ENCODE measurements at places on chromosomes 5 and 9.
A peak's percentile ranks its signal among the peaks of the same experiment; 100 is the strongest.

GRCh38 chr9:2215921-2216441 lies 200.8 kb downstream of the SMARCA2 start:
- no peak overlapping the region for H3K27ac ChIP-seq
- no peaks in the 10 kb centered on the region for H3K36me3 ChIP-seq
- H3K4me1 ChIP-seq = no peaks in the 10 kb centered on the region
- DNase-seq = no peak
- no peak overlapping the region for H3K4me3 ChIP-seq

DNA sequence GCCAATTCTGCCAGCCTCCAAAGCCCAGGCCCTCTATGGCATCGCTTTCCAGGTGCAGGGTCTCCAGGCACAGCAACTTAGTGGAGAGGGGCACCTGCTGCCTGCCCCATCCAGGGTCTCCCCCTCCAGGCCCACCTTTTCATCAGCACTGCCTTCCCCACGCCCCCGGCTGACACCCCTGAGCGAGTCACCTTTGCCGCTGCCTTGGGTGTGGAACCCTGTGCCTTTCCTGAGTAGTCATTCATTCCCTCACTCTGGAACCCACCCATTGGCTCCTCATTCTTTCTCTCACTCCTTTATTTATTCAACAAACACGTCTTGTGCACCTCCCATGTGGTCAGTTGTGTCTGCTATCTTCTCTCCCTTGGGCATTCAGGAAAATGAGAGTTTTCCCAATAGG lies 14.5 kb upstream of the RPL26L1 start:
- no peaks in the 10 kb centered on the region for H3K4me1 ChIP-seq
- H3K36me3 ChIP-seq = no peaks in the 10 kb centered on the region
- DNase-seq = no peak
- H3K4me3 ChIP-seq = no peak overlapping the region

GRCh38 chr9:124855566-124855943 lies 2.3 kb downstream of the WDR38 start:
- H3K27ac ChIP-seq = no peak overlapping the region
- H3K4me1 ChIP-seq = peaks cover 11% of the 10 kb centered on the region
- no peaks in the 10 kb centered on the region for H3K27me3 ChIP-seq
- no peak overlapping the region for H3K4me3 ChIP-seq
- H3K36me3 ChIP-seq = no peaks in the 10 kb centered on the region

DNA sequence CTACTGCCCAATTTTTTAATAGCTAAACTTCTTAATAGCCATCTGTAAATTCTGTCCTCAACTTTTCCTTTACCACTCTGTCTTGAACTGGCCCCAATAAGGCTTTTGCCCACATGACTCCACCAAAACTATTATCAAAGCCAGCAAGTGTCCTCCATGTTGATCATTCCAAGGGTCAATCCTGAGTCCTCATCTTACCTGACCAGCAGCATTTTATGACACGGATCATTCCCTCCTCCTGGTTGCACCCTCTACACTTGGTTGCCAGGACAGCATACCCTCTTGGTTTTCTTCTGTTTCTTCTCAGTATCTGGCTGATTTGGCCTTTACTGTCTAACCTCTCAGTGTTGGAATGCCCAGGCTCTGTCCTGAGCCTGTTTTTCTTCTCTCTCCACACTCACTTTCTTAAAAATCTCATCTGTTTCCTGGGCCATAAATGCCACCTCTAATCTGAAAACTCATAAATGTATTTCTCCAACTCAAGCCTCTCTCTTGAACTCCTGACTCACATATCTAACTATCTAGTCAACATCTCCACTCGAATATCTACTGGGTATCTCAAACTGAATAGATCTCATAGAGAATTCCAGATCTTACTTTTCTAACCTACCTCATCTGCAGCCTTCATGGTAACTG lies 40.0 kb upstream of the CDC42SE2 start:
- H3K36me3 ChIP-seq = peaks cover 6% of the 10 kb centered on the region
- peaks cover 31% of the 10 kb centered on the region for H3K4me1 ChIP-seq
- no peaks in the 10 kb centered on the region for H3K27me3 ChIP-seq
- H3K4me3 ChIP-seq = no peak overlapping the region

GRCh38 chr9:89753472-89754055 lies 148.8 kb downstream of the GADD45G start:
- H3K27me3 ChIP-seq = no peaks in the 10 kb centered on the region
- no peaks in the 10 kb centered on the region for H3K36me3 ChIP-seq
- H3K4me3 ChIP-seq = no peak overlapping the region
- DNase-seq = no peak
- H3K4me1 ChIP-seq = no peaks in the 10 kb centered on the region
- peak overlapping the region; percentile 63 for H3K27ac ChIP-seq

- H3K36me3 ChIP-seq = no peaks in the 10 kb centered on the region
- H3K27ac ChIP-seq = no peak overlapping the region
- no peak for DNase-seq
- H3K27me3 ChIP-seq = peaks cover 35% of the 10 kb centered on the region
- no peaks in the 10 kb centered on the region for H3K4me1 ChIP-seq
- H3K4me3 ChIP-seq = no peak overlapping the region
Observed at GRCh38 chr5:142689081-142689480, 3.2 kb upstream of the FGF1 start.

DNA sequence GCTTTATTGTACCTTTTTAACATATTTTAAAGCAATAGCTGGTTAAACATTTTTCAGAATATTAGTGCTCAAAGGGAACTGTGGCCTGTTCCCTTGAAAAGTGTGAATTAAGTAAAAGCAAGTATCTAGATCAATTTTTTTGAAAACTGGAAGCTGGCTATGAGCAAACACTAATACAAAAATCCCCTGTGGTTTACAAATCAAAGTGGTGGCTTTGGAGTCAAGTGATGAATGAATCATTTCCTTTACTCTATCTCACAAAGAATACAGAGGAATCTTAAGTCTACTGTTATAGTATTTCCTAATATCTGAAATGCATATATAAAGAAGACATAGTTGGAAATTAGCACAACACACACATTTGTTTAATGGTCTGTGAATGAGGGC lies 212.4 kb upstream of the C9orf72 start:
- no peak for DNase-seq
- no peaks in the 10 kb centered on the region for H3K4me1 ChIP-seq
- H3K36me3 ChIP-seq = no peaks in the 10 kb centered on the region
- no peak overlapping the region for H3K4me3 ChIP-seq
- no peak overlapping the region for H3K27ac ChIP-seq

GRCh38 chr9:119004618-119004990 lies 364.6 kb downstream of the BRINP1 start:
- no peaks in the 10 kb centered on the region for H3K4me1 ChIP-seq
- H3K27me3 ChIP-seq = peaks cover 4% of the 10 kb centered on the region
- H3K27ac ChIP-seq = no peak overlapping the region

DNA sequence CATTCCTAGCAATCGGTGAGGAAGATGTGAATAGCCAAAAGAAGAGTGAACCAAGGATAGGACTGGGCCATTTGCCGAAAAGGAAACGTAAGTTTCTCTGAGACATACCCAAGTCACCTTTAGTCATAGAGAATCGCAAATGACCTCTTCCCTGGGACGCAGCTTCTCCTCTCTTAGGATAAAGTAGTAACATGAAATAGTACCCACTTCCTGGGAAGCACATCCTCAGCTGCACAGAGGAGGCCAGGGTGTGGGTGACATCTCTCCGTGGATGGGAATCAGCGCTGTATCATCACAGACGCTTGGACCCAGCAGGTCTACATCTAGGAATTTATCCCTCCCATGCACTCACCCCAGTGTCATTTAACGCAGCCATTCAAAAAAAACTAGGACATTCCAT lies 120.9 kb upstream of the PHYKPL start:
- no peaks in the 10 kb centered on the region for H3K4me1 ChIP-seq
- peaks cover 20% of the 10 kb centered on the region for H3K27me3 ChIP-seq
- H3K27ac ChIP-seq = peak overlapping the region; percentile 27
- no peaks in the 10 kb centered on the region for H3K36me3 ChIP-seq
- H3K4me3 ChIP-seq = no peak overlapping the region

DNA sequence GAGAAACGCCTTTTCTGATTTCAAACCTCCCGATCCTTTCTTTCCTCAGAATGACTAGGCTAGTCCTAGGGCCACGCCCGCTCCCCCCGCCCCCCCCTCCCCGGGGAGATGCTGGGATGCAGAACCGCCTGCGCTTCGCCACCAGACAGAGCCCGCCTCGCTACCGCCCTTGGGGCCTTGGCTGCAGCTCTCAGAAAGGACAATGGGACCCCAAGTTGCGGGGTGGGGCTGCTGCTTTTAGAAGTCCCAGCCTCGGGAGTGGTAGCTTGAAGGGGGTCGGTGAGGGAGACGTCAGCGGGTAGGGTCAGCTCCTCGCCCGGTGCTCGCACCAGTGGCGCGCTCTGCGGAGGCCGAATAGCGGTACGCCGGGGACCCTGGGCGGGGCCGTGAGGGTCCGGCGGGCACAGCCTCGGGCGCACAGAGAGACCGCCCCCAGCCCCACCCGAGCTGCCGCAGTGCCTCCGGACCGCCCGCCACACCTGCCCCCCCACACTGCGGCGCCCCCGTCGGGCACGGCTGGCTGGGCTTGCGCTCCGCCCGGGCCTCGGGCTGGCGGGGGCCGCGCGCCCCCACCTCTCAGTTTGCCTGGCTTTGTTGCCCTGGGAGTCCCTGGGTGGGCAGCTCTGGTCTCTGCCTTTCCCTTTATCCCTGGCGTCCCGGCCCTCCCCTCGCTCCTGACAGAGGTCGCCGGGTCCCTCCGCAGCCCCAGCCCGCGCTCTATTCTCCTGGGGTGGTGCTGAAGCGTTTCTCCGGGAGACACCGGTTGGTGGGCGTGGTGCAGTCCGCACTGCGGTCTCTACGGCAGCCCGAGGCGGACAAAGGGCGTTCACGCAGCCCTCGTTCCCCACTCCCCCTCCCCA lies 1.2 kb downstream of the MAP1B start:
- H3K27me3 ChIP-seq = peaks cover 67% of the 10 kb centered on the region
- H3K4me3 ChIP-seq = peak overlapping the region; percentile 42
- no peak overlapping the region for H3K27ac ChIP-seq
- peaks cover 13% of the 10 kb centered on the region for H3K4me1 ChIP-seq
- H3K36me3 ChIP-seq = no peaks in the 10 kb centered on the region

- peaks cover 10% of the 10 kb centered on the region for H3K4me1 ChIP-seq
- no peak overlapping the region for H3K27ac ChIP-seq
- no peaks in the 10 kb centered on the region for H3K36me3 ChIP-seq
- no peak for DNase-seq
- H3K4me3 ChIP-seq = no peak overlapping the region
Observed at GRCh38 chr5:150559701-150560100, 51.8 kb downstream of the NDST1 start.

DNA sequence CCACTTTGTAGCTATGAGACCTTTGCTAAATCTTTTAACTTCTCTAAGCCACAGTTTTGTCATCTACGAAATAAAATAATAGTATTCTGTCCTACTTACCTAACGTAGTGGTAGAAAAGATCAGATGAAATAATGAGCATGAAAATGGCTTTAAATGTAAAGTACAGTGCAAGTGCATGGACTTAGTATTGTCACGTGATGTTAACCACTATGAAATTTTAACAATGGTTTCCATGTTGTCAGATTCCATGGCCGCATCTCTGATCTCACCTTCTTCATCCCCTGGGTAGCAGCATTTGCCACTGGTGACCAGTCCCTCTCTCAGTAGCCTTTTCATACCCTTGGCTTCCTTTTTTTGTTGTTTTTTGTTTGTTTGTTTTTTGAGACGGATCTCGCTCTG lies 45.9 kb downstream of the DNAH5 start:
- no peaks in the 10 kb centered on the region for H3K4me1 ChIP-seq
- H3K27me3 ChIP-seq = peaks cover 5% of the 10 kb centered on the region
- H3K4me3 ChIP-seq = no peak overlapping the region
- no peak overlapping the region for H3K27ac ChIP-seq
- no peak for DNase-seq

GRCh38 chr5:16406630-16407029 lies 59.0 kb downstream of the ZNF622 start:
- no peaks in the 10 kb centered on the region for H3K4me1 ChIP-seq
- no peak for DNase-seq
- no peak overlapping the region for H3K27ac ChIP-seq
- H3K36me3 ChIP-seq = no peaks in the 10 kb centered on the region
- H3K4me3 ChIP-seq = no peak overlapping the region
- peaks cover 14% of the 10 kb centered on the region for H3K27me3 ChIP-seq

- no peak for DNase-seq
- no peak overlapping the region for H3K27ac ChIP-seq
- no peaks in the 10 kb centered on the region for H3K4me1 ChIP-seq
- H3K27me3 ChIP-seq = no peaks in the 10 kb centered on the region
- no peaks in the 10 kb centered on the region for H3K36me3 ChIP-seq
Observed at GRCh38 chr5:64147849-64148441, 17.7 kb upstream of the RNF180 start.

DNA sequence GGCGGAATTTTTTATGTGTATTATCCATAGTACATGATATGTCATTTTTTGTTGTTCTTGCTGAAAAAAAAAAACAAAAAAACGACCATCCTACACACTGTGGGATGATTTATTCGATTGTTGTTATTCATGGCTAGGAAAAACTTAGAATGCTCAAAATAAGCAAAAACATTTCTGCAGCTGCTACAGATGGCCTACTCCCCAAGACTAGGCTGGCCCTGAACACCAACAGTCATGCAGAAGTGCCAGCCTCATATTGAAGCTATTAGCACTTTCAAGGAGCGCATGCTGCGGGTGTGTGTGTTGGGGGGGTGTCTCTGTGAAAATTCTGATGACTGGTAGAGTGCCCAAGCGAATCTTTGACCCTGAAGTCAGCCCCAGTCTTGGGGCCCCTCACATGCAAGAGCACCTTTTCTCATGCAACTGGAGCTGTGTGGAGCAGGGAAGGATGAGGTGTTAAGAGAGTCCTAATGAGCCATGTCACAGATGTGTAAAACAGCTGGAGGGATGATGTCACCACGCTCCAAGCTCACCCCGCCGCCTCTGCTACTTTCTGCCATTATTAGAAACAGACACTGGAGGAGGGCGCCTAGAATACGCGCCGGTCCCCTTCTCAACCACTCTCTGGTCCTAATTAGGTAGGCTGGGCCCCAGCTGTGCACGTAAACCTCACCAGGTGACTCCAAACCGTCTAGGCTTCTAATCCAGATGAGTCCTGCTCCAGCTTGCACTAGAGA lies 61.0 kb upstream of the SMIM23 start:
- H3K27me3 ChIP-seq = peaks cover 5% of the 10 kb centered on the region
- H3K4me1 ChIP-seq = peaks cover 6% of the 10 kb centered on the region
- peaks cover 13% of the 10 kb centered on the region for H3K36me3 ChIP-seq
- no peak overlapping the region for H3K4me3 ChIP-seq

DNA sequence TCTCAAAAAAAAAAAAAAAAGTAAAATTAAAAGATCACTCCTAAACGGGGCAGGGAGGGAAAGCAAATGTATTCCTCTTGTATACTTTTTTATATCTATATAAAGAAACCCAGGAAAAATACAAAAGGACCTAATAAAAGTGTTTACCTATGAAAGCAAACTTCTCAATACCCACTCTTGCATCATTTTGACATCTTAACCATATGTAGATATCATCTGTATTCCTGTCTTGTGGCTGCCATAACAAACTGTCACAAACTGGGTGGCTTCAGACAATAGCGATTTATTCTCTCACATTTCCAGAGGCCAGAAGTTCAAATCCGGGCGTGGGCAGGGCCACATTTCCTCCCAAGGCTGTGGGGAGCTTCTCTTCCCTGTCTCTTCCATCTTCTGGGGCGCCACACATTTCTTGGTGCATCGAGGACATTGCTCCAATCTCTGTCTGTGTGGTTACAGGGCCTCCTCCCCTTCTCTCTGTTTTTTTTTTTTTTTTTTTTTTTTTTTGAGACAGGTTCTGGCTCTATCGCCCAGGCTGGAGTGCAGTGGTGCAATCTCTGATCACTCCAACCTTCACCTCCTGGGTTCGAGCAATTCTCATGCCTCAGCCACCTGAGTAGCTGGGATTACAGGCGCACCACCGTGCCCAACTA lies 58.4 kb upstream of the IL17B start:
- H3K27ac ChIP-seq = no peak overlapping the region
- no peak for DNase-seq
- peaks cover 3% of the 10 kb centered on the region for H3K4me1 ChIP-seq
- no peaks in the 10 kb centered on the region for H3K36me3 ChIP-seq
